ENCODE measurements at places on chromosomes 13 and 19.

- DNase-seq, result no peak
- H3K36me3 ChIP-seq, result peaks cover 10% of the 10 kb centered on the region
- H3K4me1 ChIP-seq, result no peaks in the 10 kb centered on the region
- no peak overlapping the region for H3K27ac ChIP-seq
- H3K4me3 ChIP-seq, result no peak overlapping the region
Observed at GRCh38 chr13:21710163-21710562, 39.3 kb downstream of the FGF9 start.

GRCh38 chr13:28316836-28317235 lies 178.1 kb downstream of the FLT1 start:
- H3K4me3 ChIP-seq, result no peak overlapping the region
- H3K27ac ChIP-seq, result no peak overlapping the region
- H3K4me1 ChIP-seq, result no peaks in the 10 kb centered on the region

DNA sequence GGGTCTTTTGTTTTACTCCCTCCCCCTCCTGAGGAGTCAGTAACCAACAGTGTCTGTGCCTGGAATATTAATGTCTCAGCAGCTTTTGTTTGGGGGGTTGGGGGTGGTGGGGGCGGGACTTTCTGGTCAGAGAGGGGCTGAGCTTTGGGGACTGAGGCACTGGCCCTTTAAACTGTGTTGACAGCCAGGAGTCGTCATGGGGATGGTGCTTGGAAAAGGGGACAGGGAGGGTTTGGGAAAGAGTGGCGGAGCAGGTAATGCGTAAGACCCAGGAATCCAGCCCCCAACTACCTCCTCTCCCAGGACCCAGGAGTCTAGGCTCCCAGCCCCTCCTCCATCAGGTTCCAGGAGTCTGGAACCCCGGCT lies 5.2 kb downstream of the CADM4 start:
- DNase-seq, result peak; percentile 46
- peak overlapping the region; percentile 88 for H3K4me3 ChIP-seq
- peaks cover 3% of the 10 kb centered on the region for H3K4me1 ChIP-seq
- no peak overlapping the region for H3K27ac ChIP-seq
- peaks cover 5% of the 10 kb centered on the region for H3K36me3 ChIP-seq
- H3K27me3 ChIP-seq, result peaks cover 13% of the 10 kb centered on the region

GRCh38 chr19:33220735-33221134 lies 4.9 kb downstream of the SLC7A10 start:
- DNase-seq, result no peak
- no peaks in the 10 kb centered on the region for H3K4me1 ChIP-seq
- H3K27me3 ChIP-seq, result peaks cover 9% of the 10 kb centered on the region
- H3K36me3 ChIP-seq, result no peaks in the 10 kb centered on the region
- H3K27ac ChIP-seq, result no peak overlapping the region

DNA sequence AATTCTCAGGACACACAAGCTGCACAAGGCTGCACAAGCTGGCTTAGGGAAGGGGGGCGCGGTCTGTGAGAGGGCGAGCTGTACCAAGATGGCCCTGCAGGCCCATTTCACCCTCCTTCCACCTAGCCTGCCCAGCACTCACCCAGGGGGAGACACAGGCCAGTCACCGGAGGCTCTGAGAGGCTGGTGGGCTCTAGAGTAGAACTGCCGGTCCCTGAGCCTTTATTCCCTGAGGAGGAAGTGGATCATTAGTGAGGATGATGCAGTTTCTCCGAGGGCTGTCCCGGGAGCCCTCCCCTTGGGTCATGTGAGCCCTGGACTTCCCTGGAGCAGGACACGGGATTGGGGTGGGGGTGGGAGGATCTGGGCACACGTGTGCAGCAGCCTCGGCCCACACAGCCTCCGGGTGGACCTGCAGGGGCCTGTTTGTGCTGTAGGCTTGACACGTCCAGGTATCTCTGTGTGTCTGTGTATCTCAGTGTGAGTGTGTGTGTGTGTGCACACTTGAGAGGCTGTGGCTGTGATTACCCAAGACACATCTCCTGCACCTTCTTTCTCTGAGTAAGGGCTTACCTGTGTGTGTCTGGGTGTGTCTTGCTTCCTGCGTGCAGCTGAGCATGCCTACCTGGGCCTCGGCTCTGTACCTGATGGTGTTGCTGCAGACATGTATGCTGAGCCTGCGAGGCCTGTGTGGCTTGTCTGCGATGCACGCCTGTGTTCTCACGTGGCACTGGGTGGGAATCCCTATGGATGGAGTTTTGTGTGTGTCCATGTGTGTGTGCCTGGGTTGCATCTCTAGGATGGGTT lies at the start of gene ACP5:
TSS of gene ACP5 (minus strand) at position 195 of the 807 bp plus-strand sequence. CDS start 328 bp downstream, outside the sequence.
- H3K4me1 ChIP-seq, result no peaks in the 10 kb centered on the region
- DNase-seq, result no peak
- H3K27ac ChIP-seq, result no peak within 1 kb of the TSS
- no peaks in the 10 kb centered on the region for H3K27me3 ChIP-seq
- H3K4me3 ChIP-seq, result peak within 1 kb of the TSS; percentile 29

DNA sequence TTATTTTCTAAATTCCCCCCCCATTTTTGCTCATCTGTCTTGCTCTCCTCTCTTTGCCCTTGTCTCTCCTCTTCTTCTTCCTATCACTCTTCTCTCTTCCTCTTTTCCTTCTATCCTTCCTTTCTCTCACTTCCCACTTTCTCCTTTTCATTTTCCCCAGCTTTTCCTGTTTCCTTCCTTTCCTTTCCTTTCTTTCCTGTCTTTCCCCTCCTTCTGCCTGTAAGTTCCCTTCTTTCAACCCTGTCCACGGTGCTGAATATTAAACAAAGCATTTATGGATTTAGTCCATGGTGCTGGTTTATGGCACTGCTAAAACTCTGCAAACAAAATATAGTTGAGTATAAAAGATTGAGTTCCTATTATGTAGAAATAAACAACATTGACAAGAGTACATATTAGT lies 27.6 kb downstream of the SCEL start:
- no peak for DNase-seq
- no peaks in the 10 kb centered on the region for H3K4me1 ChIP-seq
- no peaks in the 10 kb centered on the region for H3K27me3 ChIP-seq

GRCh38 chr19:6067975-6068374 lies 42.3 kb downstream of the RFX2 start:
- peaks cover 4% of the 10 kb centered on the region for H3K4me1 ChIP-seq

DNA sequence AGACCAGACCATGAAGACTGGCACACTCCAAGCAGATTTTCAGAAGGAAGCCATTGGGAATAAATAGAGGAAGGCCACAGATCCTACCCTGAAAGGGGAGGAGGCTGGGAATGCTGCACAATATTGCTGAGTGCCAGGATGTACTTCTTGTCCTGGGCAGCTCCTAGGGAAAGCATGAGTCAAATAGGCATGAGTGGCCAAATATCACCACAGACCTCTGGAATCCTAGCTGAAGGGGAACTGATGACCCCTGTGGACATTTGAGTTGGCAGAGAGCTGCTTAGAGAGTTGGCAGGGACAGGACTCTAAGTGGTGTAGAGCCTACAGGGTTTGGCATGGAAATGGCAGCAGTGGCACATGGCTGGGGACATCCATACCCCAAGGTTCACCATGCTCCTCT lies 234.3 kb upstream of the TRPC4 start:
- H3K27me3 ChIP-seq, result no peaks in the 10 kb centered on the region
- H3K4me1 ChIP-seq, result no peaks in the 10 kb centered on the region
- no peak for DNase-seq
- H3K36me3 ChIP-seq, result no peaks in the 10 kb centered on the region
- no peak overlapping the region for H3K27ac ChIP-seq

- H3K27ac ChIP-seq, result no peak overlapping the region
- peak; percentile 92 for DNase-seq
- peak overlapping the region; percentile 84 for H3K4me3 ChIP-seq
- no peaks in the 10 kb centered on the region for H3K4me1 ChIP-seq
- H3K36me3 ChIP-seq, result peaks cover 7% of the 10 kb centered on the region
- H3K27me3 ChIP-seq, result peaks cover 7% of the 10 kb centered on the region
Observed at GRCh38 chr19:46016426-46017094, 6.3 kb downstream of the PGLYRP1 start.

GRCh38 chr13:100532090-100532766 lies 56.4 kb downstream of the GGACT start:
- DNase-seq, result peak; percentile 39
- no peaks in the 10 kb centered on the region for H3K27me3 ChIP-seq
- H3K36me3 ChIP-seq, result peaks cover 26% of the 10 kb centered on the region
- peaks cover 3% of the 10 kb centered on the region for H3K4me1 ChIP-seq
- H3K4me3 ChIP-seq, result no peak overlapping the region
